Brain (organoid and tissue), 16 donors: ENCODE measurements at places on chromosomes 12 and 14. TPM values are rescaled to one million over a fixed set of nuclear protein-coding genes. Genes with fewer than 3 reads are reported as not detected.

- DNase-seq: no peak
Measured at GRCh38 chr12:120783197-120783596, 57.6 kb downstream of the ACADS start.

DNA sequence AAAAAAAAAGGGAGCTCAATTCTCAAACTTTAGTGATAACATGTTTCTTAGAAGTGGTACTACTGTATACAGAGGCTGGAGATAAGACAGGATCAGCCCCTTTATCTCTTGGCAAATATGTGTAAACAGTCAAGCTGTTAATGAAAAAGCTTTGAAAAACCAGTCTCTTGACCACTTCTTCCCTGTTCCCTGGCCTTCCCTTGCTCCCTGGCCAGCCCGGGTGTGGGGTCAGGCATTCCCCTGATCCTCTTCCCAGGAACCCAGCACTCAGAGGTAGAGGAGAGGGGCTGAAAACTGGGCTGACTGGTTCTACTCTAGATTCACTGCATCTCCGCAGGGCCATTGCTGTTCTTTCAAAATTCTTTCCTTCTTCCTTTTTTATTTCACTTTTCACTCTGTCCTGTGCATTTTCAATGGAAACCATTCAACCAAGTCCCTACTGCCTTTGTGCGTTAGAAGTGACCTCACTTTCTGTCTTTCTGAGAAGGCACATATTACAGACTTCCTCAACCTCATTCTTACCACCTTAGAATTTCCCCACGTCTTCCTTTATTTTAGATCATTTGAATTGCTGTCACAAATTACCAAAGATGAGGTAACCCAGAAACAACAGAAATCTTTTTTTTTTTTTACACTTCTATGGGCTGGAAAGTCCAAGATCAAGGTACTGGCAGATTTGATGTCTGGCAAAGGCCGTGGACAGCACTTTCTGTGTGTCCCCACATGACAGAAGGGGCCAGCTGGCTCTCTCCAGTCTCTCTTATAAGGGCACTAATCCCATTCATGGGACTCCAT, 5.7 kb downstream of the GNG2 start:
- DNase-seq: no peak

DNA sequence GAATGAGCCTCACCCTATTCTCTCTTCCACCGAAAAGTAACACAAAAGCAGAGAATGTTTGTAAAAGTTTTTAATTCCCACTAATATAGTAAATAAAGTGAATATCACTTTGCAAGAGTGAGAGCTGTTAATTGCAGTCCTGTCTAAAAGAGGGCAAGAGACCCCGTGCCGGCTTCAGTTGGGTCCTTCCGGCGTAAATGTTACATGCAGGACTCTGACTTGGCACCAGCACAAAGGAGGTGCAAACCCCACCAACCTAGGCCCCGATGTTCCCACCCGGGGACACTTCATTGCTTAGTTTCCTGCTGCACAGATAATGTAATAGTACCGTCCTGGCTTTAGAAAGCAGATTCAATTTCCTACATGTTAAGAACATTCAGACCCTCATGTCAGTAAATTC, 66.0 kb upstream of the DYNC1H1 start:
- DNase-seq: no peak

DNA sequence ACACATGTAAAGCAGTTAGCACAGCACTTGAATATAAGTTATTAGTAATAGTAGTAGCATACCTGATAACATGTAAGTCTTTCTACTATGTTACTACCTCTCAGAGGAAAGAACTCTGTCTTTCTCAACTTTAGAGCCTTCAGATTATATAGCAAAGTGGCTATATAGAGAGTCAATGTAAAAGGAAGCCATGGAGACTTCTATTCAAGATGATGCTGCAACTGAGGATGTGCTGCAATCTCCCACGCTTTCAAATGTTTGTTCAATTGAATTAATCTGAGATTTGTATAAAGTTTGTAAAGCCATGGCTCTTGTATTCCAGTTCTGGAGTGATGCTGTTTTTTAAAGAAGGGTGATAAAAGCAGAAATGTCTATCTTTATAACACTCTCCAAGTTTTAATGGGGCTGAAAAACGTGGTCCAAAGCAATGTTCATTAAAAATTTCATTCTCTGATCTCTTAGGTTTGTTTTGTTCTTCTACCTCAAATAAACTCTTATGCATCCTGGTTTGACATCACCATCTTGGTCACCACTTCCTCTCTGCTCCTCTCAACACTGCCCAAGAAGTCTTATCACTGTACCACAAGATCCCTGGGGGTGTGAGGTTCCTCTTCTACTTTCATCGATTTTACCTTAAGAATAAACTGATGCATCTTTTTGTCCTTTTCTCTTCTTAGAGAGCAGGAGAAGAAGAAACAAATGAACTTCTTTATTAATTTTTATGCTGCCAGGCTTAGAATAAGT, 40.6 kb downstream of the C12orf42 start:
- DNase-seq: no peak

- no peak for DNase-seq
Measured at GRCh38 chr14:97185186-97185585, 388.0 kb downstream of the VRK1 start.

TSPAN31 gene
- 38.4 TPM for polyA plus RNA-seq

RASSF9 gene
- 0.10 TPM for polyA plus RNA-seq
